ENCODE measurements at places on chromosomes 7 and 10.

DNA sequence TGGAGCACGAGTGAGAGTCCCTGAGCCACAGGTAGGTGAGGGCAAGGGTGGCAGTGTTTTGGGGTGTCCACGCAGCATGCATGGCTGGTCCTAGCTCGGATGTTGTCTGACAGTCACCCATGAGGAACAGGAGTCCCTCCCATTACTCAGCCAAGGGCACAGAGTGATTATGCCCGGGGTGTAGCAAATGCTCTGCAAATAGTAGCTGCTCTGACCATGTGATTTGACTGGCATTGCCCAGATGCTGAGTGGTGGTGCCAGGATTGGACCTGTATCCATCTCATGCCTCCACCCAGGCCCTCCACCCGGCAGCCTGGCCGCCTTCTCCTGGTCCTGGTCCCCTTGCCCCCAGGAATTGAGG is 150.8 kb downstream of the GRK5 start:
- no peak for DNase-seq

DNA sequence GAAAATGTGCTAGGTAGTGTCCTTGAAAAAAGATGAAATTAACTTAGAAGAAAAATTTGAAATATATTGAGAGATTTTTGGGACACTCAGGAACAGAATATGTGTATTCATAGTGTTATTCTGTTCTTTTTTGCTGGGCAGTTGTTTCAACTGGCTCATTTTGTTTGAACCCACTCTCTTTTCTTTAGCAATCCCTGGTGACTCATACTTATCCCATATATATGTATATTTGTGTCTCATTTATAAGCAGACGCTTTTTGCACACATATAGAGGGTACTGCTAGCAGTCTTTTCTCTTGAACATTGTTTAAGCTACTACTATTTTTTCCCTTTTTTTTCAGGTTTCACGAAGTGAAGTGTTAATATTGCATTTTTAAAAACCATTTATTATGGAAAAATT is 1.9 kb downstream of the EXOC6 start:
- no peak for DNase-seq

DNA sequence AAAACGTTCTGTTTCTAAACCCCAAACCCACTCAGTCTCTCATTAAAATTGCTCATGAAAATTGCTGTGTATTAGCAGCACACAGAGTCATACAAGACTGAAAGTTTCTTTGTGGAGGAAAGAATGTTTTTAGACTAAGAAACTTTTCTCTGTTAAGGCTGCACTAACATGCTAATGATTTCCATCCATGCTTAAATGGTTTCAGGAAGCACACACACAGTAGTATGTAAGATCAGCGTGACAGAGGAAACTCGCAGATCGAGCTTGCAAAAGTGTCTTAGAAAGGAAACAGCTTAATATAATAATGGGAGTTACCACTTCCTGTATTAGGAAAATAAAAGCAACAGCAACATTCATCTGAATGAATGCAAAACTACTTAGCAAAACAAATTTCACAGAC is 112.7 kb downstream of the ICA1 start:
- DNase-seq, result no peak

- DNase-seq, result no peak
Measured at GRCh38 chr7:44673324-44673723, 66.9 kb downstream of the OGDH start.

DNA sequence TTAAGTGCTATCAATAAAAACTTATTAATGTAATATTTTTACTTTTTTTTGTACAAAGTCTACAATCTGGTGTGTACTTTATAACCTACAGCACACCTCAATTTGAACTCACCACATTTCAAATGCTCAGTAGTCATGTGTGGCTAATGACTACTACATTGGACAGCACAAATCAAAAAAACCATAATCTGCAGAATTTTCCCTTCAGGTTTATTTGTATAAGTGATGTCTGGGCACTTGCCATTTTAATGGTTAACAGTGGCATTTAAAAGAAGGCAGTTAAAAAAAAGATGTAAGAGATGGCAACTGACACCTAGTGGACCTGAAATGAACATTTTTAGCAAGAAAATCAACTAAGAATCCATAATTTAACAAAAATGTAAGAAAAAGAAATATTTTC is 124.6 kb upstream of the NRBF2 start:
- no peak for DNase-seq

DNA sequence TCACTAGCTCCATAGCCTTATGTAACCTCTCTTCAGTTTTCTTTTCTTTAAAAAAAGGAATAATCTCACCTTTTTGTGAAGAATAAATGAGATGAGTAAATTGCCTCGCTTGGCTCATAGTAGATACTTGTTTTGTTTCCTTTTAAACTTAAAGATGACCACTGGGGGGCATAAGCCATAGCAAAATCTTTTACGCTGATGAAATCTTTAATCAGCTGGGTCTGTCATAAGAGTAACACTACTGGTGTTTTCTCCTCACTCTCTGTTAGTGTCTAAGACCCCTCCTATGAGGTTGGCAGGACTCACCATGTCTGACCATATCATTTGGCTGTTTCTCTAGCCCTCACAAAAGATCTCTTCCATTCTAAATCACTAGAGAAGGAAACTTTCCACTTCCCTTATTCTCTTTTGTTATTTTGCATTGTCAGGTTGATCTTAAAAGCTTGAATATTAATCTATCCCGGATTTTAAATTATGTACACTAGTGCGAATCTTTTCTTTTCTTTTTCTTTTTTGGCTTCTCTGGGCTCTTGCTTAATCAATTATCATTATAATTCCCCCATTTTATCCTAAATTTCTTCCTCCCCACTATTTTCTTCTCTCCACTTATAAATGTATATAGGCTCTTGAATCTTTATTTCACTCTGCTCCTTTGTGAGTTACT is 12.5 kb downstream of the STAG3 start:
- DNase-seq, result peak; percentile 30

DNA sequence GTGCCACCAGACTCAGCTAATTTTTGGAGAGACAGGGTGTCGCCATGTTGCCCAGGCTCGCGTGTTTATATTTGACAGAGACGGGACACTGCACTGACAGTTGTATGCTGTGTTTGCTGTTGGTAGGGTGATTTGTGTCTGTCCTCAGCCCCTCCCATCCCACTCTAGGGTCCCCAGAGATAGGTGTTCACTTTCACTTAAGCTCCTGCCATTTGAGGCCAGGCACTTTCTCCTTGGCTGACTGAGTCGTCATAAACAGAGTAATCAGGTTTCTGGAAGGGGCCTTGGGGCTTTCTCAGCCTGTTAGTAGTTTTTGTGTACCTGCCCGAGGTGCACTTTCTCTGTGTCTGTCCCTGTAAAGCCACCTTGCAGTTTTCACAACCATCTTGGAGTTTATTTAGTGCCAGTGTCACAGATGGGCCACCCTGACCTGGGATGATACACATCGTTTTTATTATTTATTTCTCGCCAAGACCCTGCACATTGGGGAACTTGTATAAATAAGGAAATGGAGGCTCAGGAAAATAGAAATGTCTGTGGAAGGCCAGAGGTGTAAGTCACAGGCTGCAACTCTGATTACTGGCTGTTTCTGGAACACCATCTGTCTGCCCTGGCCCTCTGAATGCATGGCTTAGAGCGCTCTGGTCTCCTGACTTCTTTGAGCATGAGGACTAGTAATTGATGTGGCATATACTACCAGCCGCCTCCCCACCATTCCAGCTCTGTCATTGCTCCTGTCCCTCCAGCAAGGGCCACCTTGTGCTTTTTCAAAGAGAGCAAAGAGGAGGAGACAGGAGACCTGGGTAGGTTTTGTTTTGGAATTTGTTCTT is 81.9 kb upstream of the PDCD4 start:
- DNase-seq, result no peak

GRCh38 chr7:258476-259190 is 31.3 kb upstream of the FOXL3 start:
- DNase-seq, result no peak

GRCh38 chr10:86848747-86849146 is 92.3 kb downstream of the BMPR1A start:
- DNase-seq, result no peak

DNA sequence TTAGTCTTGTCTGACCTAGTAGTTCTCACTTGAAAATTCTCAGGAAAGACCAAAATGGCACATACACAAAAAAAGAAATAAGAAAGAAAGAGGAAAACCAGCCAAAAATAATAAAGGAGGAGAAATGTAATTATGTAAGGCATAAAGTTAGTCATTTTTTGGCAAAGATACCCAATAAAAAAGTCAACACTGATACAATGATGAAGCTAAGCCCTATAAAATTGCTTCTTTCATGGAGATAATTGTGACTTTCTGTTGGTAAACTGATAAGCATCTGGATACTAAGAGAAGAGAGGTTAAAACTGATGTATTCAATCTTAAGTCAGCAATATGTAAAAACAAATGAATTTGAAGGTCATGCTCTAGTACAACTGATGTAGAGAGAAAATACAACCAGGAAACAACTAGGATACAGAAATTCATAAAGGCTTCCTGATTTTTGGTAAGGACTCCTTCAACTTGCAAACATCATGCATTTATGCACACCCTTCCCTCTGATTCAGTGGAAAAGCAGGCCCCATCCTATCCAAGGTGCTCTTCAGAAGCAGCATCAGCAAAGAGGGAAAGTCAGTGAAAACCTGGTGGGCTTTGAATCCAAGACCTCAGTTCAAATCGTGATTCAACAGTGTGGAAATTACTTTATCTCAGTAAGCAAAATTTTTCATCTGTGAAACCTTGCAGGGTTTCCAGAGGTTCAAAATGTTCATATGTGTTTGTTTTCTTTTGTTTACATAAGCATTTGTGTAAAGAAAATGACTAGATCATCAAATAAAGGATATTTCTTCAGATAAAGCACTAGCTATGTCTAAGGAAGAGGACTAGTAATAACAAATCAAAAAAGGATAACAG is 32.6 kb downstream of the IMMP2L start:
- no peak for DNase-seq

GRCh38 chr7:31815796-31816195 is 128.8 kb downstream of the PPP1R17 start:
- DNase-seq, result no peak

DNA sequence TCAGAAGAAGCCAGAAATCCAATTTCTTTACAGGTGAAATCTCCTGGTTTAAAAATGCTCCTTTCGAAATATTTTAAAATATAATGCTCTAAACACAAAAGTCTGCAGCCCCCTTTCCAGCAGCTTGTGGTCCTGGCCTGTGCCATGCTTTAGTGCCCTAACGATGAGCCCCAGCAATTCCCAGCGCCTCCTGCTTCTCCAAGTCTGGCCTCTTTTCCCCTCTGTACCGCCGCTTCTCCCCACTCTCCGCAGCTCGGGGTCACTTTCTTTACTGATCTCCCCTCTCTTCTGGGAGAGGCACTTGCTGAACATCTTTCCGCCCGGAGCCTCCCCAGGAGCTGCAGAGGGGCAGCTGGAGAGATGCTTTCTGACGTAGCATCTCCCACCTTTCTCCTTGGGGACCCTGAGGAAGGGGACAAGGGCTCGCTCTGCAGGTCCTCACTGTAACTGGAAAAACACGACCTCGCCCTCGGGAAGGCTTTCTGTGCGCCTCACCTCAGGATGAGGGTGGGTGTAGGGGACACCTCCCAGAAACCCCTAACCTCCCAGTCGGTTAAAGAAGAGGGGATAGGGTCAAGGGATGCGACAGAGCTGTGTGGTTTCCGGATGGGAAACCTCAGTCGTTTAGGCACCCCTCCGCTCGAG is 565 bp upstream of the INA start:
- DNase-seq, result peak; percentile 46

- peak; percentile 41 for DNase-seq
Measured at GRCh38 chr10:28179006-28179742, 123.7 kb downstream of the MPP7 start.

- no peak for DNase-seq
Measured at GRCh38 chr7:127632276-127632910, 14.5 kb upstream of the PAX4 start.

DNA sequence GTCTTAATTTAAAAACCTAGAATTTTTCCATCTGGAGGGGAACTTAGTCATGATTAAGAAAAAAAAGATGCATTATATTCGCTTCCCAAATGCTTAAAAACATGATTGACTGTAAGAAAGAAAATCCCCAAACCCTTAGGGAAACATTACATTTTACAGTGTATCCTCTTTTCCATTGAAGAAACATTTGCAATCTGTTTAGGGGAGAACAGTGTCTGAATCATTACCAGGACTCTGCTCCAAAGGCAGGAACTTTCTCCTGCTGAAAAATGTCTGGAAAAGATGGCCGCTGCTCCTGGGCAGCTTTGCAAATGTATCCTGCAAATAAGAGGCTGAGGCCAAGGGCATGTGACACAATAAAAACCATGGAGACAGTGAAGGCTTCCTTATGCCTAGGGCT is 173.7 kb downstream of the BUB3 start:
- DNase-seq, result no peak

DNA sequence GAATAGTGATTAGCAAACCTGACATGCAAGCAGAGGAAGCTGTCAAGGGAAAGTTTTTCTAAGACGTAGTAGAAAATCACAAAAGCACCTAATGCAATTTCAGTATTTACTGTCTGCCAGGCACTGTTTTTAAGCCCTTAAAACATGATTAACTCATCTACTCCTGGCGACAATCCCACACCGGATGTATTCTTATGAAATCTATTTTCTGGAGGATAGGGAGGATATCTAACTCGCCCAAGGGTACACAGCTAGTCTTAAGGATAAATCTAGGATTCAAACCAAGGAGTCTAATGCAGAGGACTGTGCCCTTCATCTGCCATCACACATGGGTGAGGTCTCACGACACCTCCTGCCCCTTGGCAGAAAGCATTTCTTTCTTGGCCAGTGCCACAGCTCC is 47.8 kb upstream of the FIGNL1 start:
- no peak for DNase-seq

- DNase-seq, result no peak
Measured at GRCh38 chr7:18226598-18226997, 199.0 kb upstream of the PRPS1L1 start.

DNA sequence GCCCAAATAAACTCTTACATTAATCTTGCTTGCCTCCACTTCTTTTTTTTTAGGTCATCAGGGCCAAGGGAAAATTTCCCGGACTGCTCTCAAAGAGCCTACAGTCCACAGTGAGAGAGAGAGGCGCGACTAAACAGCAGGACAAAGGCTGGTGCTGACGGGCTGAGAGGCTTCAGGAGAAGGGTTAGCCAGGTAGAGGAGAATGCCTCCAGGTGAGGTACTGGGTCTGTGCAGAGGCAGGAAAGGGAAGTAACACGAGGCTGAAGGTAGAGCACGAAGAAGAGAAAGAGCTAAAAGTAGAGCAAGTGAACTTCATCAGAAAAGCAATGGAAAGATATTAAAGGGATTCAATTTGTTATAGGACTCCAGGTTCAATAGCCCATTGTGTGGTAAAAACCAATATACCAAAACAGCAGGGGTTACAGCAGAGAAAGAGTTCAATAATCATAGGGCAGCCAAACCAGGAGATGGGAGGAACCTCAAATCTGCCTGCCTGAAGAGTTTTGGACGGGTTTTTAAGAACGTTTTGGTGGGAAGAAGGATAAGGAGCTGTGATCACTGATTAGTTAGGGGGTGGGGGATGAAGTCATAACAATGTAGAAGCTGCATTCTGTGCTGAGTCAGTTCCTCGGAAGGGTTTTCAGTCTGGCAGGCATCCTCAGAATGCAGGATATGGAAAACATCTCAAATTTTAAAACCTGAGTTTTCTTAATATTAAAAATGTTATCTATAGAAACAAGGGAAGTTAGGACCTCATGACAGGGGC is 171.5 kb downstream of the AKR1D1 start:
- DNase-seq, result no peak
